ENCODE measurements at places on chromosomes 7 and 10. TPM values are rescaled to one million over a fixed set of nuclear protein-coding genes. Genes with fewer than 3 reads are reported as not detected.

- no peak for DNase-seq
Observed at GRCh38 chr10:12703126-12703525, 298.4 kb downstream of the CCDC3 start.

DNA sequence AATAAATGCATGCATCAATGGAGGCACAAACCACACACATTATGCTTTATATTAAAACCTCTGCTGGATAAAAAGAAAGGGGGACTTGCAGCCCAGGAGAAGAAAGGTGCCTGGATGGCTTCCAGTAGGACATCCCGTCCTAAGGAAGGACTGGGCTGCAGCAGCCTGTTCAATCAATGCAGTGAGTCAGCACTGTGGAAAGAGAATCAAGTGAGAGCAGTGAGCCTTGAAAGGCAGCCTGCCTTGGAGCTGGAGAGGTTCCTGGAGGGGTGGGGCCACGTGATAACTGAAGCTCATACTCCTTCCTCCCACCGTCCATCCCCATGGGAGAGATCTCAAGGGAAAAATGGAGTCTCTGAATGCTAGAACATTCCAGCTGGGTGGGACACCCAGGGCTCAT, 501.2 kb downstream of the ADRA2A start:
- no peak for DNase-seq

PDSS1 gene
- 6.1 TPM for total RNA-seq

TBATA gene
- not detected for total RNA-seq

CHRM2 gene
- total RNA-seq, result not detected
